ENCODE measurements at places on chromosomes 1 and 21.

DNA sequence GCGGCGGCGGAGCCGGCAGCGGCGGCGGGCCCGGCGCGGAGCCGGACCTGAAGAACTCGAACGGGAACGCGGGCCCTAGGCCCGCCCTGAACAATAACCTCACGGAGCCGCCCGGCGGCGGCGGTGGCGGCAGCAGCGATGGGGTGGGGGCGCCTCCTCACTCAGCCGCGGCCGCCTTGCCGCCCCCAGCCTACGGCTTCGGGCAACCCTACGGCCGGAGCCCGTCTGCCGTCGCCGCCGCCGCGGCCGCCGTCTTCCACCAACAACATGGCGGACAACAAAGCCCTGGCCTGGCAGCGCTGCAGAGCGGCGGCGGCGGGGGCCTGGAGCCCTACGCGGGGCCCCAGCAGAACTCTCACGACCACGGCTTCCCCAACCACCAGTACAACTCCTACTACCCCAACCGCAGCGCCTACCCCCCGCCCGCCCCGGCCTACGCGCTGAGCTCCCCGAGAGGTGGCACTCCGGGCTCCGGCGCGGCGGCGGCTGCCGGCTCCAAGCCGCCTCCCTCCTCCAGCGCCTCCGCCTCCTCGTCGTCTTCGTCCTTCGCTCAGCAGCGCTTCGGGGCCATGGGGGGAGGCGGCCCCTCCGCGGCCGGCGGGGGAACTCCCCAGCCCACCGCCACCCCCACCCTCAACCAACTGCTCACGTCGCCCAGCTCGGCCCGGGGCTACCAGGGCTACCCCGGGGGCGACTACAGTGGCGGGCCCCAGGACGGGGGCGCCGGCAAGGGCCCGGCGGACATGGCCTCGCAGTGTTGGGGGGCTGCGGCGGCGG, 1.0 kb downstream of the ARID1A start:
- no peak for DNase-seq

DNA sequence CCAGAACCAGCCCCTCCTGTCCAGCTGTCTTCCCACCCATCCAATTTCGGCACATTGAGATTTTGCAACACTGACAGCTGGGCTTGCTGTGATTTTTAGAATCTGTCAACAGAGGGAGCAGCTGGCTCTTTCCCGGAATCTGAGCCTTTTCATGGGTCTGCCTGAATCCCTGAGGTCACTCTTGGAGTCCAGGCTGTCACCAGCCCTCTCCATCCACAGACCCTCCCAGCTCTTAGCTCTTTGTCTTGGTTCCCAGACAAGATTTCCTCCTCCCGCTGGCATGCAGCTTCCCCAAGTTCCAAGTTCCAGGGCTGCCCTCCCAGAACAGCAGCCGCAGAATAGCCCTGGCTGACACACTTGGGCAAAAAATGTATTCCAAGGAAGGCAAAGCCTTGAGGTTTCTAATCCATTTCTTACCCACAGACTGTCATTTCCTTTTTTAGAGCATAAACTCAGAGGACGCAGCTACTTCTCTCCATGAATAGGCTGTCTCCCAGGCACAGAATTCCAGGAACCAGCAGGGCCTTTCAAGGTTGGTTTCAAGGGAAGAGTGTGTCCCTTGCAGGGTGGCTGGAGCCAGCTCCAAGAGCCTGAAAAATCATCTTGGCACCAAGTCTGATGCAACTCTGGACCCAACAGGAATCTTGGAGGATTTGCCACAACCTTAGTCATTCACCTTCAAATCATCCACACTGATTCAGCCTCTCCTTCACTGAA, 7.1 kb upstream of the TMEM61 start:
- DNase-seq, result no peak

DNA sequence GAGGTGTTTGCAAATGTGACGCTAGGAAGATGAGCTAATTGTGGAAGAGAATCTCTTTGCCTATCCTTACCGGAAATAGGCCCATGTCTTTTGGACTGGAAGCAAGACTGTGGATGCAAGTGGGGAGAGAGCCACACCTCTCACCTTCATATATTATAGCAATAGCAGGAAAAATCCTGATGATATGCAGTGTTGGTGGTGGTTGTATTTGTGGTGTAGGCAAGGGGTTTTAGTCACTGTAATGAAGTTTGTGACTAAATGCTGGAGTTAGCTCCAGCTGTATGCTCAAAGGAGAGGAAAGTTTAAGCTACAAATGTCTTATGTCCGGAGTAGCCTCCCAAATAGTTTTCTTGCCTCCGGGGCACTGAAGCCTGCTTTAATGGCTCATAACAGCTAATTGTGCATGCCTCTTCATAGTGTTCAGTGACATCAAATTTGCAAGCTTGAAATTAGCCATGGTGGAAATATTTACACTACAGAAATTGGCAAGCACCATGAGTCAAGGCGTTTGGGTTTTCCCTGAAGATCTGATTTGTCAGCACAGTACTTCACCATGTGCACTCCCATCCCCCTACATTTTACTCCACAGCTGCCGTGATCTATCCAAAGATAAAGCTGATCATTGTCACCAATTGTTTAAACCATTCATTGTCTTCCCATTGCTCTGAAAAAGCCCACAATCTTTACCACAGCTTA, 102.6 kb upstream of the ZNF644 start:
- no peak for DNase-seq

GRCh38 chr1:61754545-61754944, 12.3 kb downstream of the PATJ start:
- DNase-seq, result no peak

DNA sequence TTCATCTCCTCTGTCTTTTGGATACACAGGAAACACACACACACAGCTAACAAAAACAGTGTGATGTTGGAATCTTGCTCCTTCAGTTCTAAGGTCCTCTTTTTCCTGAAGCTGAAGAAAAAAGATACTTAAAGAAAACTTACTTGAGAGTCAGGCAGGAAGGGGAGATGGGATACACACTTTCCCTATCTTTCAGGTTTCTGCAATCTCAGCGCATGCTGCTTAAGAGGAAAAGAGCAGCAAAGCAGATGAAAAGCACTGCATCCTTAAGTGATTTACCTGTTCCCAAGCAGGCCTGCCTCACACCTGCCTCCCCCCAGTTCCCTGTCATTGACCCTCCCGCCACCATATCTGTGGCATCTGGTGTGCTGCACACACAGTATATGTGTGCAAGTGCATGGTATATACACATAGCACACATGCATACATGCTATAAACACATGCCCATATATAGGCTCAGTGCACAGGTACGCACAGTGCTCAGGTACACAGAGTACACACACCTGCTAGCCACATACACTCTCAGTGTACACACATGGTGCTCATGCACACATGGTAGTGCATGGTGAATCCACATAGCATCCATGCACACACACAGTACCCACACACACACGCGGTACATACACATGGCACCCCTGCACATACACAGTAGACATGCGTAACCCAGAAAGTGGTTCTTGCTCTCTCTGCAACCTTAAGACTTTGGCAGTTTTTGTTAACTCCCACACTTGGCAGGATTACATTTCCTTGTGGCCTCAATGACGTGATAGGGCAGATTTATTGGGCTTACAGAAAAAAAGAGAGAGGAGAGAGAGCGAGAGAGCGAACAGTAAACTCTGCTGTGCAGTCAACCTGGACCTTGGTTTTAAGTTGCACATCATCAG, 166.9 kb downstream of the TOMM20 start:
- DNase-seq, result peak; percentile 90

DNA sequence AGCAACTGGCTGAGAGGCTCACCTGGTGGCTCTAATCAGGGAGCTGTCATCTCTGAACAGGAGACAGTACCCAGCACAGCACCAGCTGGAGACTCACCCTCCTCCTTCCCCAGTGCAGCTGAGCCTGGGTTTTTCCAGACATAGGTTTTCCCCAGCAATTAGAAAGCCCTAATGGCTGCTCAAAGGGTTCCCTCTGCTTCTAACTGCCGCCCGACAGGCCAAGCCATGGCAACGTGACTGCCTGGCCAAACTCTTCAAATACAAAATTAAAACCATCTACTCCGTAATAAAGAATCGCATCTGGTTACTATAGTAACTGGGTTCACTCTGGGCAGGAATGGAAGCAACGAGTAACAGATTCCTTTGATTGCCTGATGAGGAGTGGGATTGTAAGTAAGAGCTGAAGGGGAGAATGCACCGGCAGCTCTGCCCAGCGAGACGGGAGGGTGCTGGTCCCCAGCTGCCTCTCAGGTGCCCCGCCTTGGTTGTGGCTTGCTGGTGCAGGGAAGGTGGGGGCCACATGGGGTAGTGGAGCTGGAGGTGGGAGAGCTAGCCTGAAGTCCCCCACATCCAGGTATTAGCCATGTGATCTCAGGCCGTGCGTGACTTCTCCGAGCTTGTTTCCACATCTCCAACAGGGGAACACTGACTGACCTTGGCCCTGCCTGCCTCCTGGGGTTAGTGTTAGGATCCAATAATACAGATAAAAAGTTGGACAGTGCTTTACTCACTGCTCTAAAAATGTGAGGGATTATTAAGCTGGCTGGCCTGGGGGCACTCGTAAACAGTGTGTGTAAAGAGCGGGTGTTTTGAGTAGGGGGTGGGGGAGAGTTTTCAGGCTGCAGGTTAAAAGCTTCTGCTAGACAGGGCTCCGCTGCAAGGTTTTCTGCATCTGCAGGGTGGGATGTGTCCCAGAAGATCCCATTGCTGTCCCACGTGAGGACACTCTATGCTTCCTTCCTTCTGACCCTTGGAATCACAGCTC, 94.2 kb downstream of the KCNN3 start:
- no peak for DNase-seq

GRCh38 chr1:205537386-205538018, 33.0 kb downstream of the CDK18 start:
- peak; percentile 20 for DNase-seq

- no peak for DNase-seq
Measured at GRCh38 chr1:154937988-154938386, 1.5 kb upstream of the PMVK start.

- DNase-seq, result no peak
Measured at GRCh38 chr21:36566644-36567043, 86.7 kb upstream of the CLDN14 start.

GRCh38 chr1:111671852-111672251, 52.3 kb downstream of the RAP1A start:
- DNase-seq, result no peak

DNA sequence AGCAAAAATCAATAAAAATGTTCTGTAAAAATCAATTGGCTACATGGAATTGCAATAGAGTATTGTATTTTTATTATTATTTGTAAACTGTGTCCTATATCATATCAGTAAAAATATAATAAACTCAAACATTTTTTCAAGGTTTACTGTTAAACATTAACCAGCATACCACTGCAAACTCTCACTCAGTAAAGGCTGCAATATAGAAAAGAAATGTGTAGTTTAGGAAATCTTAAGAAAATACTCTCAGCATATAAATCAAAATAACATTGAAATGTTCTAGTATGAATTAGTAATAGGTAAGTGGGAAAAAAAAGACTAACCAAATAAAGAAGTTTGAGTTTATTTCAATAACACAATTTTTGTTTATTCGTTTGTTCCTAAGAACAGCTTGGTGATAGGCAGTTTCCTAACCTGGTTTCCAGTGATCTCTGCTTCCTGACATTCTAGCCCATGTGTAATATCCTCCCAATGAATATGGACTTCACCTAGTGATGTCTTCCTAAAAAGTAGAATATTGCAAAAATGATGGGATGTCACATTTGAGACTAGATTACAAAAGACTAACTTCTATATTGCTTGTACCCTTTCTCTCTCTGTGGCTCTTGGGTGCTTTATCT, 870.1 kb downstream of the BRINP3 start:
- no peak for DNase-seq

DNA sequence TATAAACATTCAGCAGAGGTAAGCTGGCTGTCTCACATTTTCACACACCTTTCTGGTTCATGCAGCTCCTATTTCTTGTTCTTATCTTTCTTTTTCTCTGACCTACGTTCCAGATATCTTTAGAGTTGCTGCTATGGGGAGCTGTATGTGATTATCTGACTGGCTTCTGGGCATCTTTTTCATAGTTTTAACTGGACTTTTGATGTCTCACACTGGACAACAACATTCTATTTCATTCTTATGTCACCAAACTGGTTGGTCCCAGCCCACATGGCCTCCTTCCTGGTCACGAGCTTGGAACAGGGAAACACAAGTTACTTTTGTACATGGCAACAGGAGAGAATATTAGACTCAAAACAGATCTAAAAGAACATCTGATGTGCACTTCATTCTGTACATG, 7.7 kb upstream of the CLDN8 start:
- no peak for DNase-seq

DNA sequence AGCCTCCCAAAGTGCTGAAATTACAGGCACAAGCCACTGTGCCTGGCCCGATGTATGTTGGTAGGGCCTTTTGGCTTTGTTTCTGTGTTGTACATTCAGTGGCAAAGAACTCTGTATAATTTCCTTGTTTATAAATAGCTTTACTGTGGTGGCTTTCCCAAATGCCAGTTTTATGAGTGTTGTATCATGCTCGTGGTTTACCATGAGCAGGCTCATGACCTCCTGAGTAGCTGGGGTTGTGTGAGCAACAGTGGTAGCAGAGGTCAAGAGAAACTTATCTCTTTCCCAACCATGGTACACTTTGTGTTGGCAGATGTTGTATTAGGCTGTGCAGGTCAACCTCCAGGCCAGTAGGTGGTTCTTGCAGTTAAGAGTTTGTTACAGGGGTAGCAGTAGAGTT, 420.4 kb upstream of the BEND5 start:
- DNase-seq, result peak; percentile 44

- DNase-seq, result no peak
Measured at GRCh38 chr21:36839123-36839522, 127.3 kb downstream of the HLCS start.

DNA sequence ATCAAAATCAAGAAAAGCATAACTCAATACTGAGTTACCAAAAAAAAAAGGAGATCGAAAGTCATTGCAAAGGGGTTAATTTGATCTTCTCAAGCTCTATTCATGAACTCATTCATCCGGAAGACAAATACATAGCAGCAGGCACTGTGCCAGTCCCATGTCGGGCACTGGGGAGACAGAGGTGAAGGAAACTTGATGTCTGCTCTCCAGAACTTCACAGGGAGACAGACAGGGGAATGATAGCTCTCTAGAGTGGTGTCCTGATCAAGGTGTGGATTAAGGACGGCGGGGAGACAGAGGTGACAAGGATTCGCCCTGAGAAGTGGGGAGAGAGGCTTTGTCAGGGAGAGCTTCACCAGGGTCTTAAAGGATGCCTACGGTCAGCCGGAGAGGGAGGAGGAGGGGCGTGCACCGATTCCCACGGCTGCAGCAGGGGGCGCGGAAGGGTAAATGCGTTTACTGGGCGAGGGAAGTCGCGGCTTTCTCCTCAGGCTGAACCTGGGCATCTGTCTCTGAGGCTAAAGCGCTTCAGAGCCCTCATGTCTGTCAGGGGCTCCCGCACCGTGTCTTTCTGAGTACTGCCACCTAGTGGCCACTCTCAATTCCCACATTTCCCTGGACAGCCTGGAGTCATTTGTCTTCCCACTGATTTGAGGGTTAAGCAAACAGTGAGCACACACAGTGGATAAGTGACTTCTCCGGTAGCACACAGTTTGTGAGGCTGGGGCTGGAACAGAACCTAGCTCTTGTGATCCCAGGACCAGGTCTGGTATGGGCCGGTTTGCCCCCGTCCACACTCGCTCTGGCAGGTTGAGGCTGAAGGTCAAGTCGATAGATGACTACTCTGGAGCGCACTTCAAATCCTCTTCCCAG, 152.8 kb downstream of the TENT5C start:
- peak; percentile 81 for DNase-seq

- DNase-seq, result no peak
Measured at GRCh38 chr21:38766987-38767722, 38.6 kb upstream of the ETS2 start.

Data from fibroblast of skin of right quadriceps (primary cell).